Right renal cortex interstitium (tissue), 3 donors: ENCODE measurements at places on chromosomes 2 and 18. TPM values are rescaled to one million over a fixed set of nuclear protein-coding genes. Genes with fewer than 3 reads are reported as not detected.
A peak's percentile ranks its signal among the peaks of the same experiment; 100 is the strongest.

The ALPG gene
- not detected for polyA plus RNA-seq

The GPR45 gene
- not detected for polyA plus RNA-seq

DNA sequence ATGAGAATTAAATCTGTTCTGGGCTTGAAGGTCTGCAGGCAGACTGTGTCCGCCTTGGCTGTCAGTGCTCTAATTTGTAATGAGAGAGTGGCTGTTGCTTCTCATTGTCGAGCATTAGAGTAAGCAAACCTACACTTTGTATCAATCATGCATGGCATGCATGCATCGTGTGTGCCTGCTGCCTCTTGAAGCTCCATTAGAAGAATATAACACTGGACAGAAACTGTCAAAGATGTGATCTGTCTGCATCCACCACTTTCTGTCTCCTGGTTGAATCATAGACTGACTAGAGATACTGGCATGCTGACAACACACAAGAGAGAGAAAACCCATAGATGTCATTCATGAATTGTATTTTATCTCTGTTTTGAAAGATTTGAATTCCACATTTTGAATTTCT is 275.0 kb upstream of the NXPH2 start:
- no peak for DNase-seq

- peak; percentile 82 for DNase-seq
Observed at GRCh38 chr2:219160186-219161017, at the start of gene NHEJ1. Gene NHEJ1 (minus strand): TSS chr2:219160815. CDS start chr2:219158362, 2,453 bp downstream.

DNA sequence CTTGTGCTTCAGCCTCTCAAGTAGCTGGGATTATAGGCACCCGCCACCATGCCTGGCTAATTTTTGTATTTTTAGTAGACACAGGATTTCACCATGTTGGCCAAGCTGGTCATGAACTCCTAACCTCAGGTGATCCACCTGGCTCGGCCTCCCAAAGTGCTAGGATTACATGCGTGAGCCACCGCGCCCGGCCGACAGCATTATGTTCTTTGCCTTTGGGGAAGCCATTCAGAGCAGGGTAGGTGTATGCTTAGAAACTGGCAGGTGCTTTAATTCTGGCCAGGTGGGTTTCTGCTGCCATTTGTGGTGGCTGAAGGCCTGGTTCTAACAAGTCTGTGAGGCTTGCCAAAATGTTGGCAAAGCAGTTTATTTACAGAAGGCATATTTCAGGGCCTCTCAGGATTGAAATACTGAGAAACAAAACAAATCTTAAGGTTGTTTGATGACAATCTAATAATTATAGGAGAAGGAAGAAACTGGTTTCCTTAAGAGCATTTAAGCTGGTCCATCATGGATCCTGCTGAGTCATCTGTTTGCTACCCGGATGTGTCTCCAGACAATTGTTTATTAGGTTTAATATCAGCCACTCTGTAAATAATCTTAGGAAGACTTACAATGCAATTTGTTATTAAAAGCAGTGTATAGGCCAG is 16.0 kb downstream of the SLC20A1 start:
- no peak for DNase-seq

- no peak for DNase-seq
Observed at GRCh38 chr2:14530506-14530905, 102.0 kb upstream of the LRATD1 start.
